Tibial artery (tissue), 4 donors: ENCODE measurements at places on chromosomes 6 and 20.

DNA sequence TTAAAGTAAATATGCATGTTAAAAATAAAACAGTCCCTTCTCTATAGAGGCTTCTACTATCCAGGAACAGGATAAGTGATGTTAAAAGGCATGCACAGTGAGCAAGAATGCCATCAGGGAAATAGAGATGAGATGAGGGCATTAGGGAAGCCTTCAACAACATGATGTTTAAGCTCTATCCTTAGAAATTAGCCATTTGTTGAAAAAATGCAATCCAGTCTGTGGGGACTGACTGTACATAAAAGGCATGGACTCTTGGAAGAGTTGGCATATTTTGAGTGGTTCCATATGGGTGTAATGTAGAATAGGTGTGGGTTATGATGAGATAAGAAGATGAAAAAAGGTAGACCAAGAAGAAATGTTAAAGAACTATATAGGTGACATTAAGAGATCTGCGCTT is 5.8 kb downstream of the KIAA0319 start:
- DNase-seq, result no peak

DNA sequence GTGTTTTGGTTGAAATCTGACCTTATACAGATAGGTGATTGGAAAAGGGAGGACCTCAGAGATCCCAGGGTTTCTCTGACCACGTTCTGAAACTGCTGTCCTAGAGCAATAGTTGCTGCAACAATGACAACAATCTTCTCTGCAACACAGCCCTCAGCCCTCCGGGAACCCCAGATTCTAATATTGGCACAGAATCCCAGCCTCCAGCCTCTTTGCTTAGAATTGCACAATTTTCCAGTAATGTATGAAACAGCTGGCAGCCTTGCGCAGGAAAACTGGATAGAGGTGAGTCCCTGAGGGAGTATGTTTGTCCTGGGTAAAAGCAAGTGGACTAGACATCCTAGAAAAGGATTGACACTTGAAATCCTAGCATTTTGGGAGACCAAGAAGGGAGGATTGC is 30.4 kb upstream of the PNRC1 start:
- peak; percentile 76 for DNase-seq

GRCh38 chr20:59779656-59780380 is 153.6 kb downstream of the SYCP2 start:
- DNase-seq, result no peak

DNA sequence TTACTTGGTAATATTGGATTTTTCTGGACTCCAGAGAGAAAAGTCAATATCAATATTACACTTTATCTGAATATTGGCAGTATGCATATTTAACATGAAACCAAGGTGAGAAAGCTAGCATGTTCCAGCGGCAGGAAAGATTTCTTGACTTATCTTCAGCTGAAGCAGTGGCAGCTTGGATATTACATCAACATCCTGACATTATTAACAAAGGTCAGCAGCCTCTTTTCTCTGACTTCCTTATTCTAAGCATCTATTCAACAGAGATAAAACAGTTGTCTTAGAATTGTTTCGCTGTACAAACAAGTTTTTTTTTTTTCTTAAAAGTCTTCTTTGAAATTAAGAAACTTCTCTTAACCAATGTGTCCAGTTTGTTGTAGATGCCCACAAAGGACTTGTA is 11.8 kb downstream of the DCBLD1 start:
- DNase-seq, result no peak

- peak; percentile 23 for DNase-seq
These were observed 73.4 kb upstream of the FBXO30 start for GRCh38 chr6:145887969-145888368.

GRCh38 chr6:161631676-161632194 is 357.9 kb upstream of the AGPAT4 start:
- DNase-seq, result no peak

- no peak for DNase-seq
These were observed 3.2 kb downstream of the NKX2-2 start for GRCh38 chr20:21510414-21511384.

GRCh38 chr6:152277826-152278329 is 359.3 kb downstream of the SYNE1 start:
- no peak for DNase-seq

- DNase-seq, result no peak
These were observed 45.8 kb downstream of the PLCB4 start for GRCh38 chr20:9114709-9115108.

- no peak for DNase-seq
These were observed 92.9 kb upstream of the BHLHE23 start for GRCh38 chr20:63099456-63100173.

- peak; percentile 77 for DNase-seq
These were observed 734 bp downstream of the TPBG start for GRCh38 chr6:82364087-82365015.

DNA sequence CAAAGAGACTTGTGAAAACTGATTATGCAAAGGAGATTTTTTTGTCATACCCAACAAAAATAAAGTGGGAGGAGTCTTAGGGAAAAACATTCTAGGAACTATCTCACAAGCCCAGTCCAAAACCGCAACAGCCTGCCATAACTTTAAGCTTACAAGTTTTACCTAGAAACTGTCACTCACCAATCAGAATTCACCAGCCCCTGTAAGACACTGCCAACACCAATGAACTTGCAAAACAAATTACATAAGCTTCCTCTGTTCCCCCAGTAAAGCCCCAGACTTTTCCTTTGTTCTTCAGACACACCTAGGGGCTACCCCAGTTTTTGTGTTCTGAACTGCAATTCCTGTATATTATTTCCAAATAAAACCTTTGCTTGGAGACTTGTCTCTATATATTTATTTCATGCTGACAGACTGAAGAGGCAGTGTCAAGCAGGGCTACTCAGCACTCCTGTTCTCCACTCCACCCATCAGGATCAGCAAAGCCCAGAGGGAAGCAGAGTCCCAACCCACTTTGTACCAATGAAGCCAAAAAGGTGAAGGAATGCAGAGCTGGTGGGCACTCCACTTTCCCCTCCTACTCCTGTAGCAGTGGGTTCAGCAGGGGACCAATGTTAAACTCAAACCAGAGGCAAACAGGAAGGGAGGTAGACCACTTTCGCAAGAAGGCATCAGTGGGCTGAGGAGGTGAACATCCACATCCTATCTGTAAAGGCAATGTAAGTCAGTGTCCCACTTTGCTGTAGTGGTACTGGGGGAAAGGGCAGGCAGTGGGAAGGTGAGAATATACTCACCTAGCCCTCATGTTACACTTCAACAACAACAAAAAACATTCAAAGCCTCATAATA is 142.5 kb upstream of the RUNX2 start:
- DNase-seq, result no peak

DNA sequence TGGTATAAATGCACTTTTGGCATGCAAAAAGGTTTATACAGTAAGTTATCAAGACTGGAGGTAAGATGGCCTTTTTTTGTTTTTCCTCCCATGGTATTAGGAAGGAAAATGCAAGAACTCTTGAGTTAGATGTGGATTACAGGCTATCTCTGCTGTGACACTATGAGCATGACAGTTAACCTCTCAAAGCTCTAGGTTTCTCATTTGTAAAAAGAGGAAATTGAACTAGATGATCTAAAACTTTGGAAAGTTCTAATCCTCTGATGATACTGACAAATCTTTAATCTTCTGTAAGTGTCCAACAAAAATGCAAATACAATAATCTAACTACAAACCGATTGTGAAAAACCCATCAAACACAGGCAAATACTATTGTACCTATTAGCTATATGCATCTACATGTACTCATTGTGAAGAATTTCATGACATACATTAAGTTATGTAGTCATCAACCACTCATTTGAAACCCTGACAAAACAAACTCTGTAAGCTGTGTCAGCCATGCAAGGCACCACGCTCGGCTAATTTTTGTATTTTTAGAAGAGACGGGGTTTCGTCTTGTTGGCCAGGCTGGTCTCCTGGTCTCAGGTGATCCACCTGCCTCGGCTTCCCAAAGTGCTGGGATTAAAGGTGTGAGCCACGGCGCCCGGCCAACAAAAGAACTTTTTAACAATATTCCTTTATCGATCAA is 4.2 kb downstream of the CDK19 start:
- no peak for DNase-seq

DNA sequence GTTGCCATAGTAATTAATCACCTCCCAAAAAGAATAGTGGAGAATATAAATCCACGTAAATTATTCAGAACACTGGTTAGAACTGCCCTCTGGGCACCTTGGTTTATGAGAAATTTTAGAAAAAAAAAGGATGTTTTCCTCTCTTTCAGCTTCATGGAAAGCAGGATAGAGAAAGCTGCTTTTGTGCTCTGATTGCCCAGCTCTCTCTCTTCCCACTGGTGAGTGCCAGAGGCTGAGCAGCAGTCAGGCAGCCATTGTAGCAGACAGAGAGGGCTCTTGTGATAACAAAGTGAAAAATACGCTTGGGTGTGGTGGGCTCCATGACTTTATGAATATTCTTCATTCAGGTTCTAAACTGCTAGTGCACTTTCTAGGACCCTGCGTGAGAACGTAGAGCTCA is 26.4 kb downstream of the SLC35F1 start:
- DNase-seq, result no peak

DNA sequence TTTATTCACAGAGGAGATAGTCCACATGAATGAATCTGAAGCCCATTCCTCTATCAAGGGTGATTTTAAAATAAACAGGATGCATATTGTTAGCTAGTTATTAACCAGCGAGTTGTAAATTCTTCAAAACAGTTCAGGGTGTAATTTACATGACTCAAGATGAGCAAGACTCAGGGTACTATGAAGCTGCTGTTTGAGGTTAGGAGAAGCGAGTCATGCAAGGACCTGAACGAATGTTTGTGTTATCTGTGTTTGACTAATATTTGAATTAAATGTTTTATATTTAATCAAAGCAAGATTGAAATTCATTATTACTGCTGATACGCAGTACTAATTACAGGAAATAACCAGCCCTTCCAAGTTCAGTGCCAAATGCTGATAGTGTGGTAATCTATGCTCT is 191.1 kb downstream of the SAMD5 start:
- DNase-seq, result no peak

DNA sequence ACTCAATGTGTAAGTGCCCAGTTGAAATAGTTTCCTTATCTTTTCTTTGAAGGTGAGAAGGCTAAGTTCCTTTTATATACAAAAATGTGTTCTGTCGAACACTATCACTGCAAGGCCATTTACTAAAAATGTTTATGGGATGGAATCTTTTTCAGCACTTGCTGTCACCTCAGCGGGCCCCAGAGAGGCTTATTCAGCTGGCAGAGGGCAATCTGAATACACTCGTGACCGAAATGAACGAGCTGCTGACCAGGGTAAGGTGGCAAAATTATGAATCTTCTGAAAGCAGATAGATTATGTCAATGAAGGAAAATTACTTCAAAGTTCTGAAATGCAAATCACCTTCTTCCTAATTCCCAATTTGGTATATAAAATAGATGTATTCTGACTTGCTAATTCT is 340.2 kb downstream of the ARHGAP18 start:
- DNase-seq, result no peak

GRCh38 chr20:12153628-12154027 is 235.9 kb downstream of the BTBD3 start:
- no peak for DNase-seq

GRCh38 chr6:113082745-113083144 is 735.6 kb downstream of the RFPL4B start:
- no peak for DNase-seq

GRCh38 chr6:32604434-32604877 is 14.8 kb upstream of the HLA-DRB1 start:
- no peak for DNase-seq

DNA sequence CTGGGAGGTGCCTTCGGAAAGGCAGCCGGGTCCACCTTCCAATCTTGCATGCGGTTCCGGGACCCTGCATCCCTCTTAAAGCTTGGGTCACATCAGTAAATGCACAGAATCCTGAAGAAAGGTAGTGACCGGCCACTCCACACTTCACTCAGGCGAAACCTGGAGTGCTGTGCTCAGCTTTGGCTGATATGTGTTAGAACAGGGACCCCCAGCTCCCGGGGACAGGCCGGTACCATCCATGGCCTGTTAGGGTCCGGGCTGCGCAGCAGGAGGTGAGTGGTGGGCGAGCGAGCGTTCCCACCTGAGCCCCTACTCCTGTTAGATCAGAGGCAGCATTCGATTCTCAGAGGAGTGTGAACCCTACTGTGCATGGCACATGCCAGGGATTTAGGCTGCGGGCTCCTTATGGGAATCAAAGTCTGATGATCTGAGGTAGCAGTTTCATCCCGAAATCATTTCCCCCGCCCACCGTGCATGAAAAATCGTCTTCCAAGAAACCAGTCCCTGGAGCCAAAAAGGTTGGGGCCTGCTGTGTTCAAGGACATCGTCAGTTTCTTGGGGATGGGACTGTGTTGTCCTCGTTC is 143.0 kb downstream of the ERMARD start:
- no peak for DNase-seq

GRCh38 chr20:53903652-53903987 is 166.8 kb downstream of the BCAS1 start:
- peak; percentile 13 for DNase-seq

- DNase-seq, result no peak
These were observed 50.0 kb downstream of the FOXF2 start for GRCh38 chr6:1439349-1439748.

- peak; percentile 77 for DNase-seq
These were observed 3.1 kb downstream of the GABRR2 start for GRCh38 chr6:89311853-89312531.

- DNase-seq, result no peak
These were observed 17.7 kb upstream of the NNAT start for GRCh38 chr20:37503256-37503927.

GRCh38 chr20:63121246-63121645 is 94.7 kb downstream of the YTHDF1 start:
- no peak for DNase-seq

DNA sequence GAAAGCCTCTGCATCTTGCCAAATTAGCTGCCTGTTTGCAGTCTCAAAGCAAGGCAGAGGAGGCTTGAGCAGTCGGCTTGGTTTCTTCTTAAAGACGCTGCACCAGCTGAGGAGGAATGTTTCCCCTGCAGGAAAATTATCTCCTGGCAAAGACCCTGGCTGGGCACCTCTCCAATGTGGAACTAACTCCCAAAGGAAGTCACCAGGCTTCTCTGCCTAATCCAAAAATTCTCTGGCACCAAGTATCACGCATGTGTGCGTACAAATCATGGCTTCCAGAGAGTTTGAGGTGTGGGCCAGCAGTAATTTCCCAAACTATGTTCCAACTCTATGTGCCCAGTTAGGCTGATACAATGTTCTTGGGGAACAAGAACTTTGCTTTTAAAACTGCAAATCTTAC is 176.2 kb downstream of the KIF16B start:
- peak; percentile 55 for DNase-seq

- no peak for DNase-seq
These were observed 232.8 kb downstream of the CDH26 start for GRCh38 chr20:60191014-60191413.

GRCh38 chr6:36504982-36505381 is 42.3 kb downstream of the STK38 start:
- DNase-seq, result no peak

GRCh38 chr20:50715694-50716093 is 15.7 kb upstream of the PARD6B start:
- DNase-seq, result no peak

- no peak for DNase-seq
These were observed 358.4 kb upstream of the RGS17 start for GRCh38 chr6:153489479-153489878.
